ENCODE measurements at places on chromosomes 1 and 21.

DNA sequence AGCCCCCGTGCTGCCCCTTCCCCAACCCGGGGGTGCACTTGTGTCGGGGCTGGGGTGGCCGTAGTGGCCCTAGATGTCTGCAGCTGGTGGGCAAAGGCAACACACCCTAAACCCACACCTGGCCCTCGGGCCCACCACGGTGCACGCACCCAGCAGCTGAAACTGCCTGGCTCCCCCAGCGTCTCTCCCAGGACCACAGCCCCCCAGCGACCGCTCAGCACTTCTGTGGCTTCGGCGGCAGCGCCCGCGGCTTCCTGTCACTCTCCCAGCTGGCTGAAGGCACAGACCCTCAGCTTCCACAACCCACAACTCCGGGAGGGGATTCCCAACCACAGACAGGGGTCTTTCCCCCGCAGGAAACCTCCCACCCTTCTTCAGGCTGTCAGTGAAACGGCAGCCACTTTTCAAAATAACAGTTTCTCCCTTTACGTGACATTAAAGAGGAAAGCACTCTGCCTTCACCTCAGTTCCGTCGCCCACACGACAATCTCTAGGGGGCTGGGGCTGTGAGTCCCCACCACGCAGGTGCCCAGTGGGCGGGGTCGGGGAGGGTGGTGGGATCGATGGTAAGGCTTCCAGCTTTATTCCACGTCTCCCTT is 40.7 kb upstream of the COL6A2 start:
- DNase-seq = no peak

GRCh38 chr1:221725735-221726672 is 15.9 kb downstream of the DUSP10 start:
- no peak for DNase-seq

DNA sequence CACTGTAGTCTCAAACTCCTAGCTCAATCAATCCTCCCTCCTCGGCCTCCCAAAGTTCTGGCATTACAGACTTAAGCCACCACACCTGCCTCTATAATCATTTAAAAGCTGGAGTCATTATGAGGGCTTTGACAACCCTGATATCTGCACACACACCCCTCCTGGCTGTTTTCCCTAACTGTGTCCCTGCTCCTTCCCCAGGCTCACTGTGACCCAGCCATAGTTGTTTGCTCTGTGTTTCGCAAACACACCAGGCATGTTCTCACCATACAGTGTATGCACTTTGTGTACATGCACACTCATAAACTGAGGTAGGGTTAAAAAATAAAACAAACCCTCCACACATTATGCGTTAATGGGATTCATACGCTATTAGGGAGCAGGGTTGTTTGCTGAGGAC is 21.8 kb upstream of the IL20 start:
- no peak for DNase-seq

- no peak for DNase-seq
Measured at GRCh38 chr1:225917536-225917935, 6.5 kb downstream of the PYCR2 start.

GRCh38 chr1:197171531-197171930 is 25.1 kb upstream of the ASPM start:
- DNase-seq = no peak

DNA sequence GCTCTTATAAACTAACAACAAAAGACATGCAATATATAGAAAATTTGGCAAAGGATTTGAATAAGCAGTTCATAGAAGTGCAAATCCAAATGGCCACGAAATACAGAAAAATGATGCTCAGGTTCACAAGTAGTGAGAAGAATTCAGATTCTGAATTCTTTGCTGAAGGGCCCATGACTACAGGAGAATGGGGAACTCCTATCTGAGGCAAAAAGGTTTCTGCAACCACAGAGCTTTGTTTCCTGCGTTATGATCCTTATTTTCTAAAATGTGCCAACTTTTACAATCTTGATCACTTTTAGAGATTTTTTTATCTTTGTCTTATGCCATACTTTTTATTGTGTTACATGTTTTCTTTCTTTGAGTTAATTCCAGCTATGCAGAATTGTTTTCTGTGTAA is 91.3 kb downstream of the ITSN1 start:
- no peak for DNase-seq

- DNase-seq = no peak
Measured at GRCh38 chr1:203380420-203381150, 29.7 kb upstream of the FMOD start.
